Endodermal cell (in vitro differentiated cells): ENCODE measurements at places on chromosomes 5 and 9.

- DNase-seq, result no peak
Measured at GRCh38 chr5:133081036-133081435, 29.2 kb downstream of the HSPA4 start.

DNA sequence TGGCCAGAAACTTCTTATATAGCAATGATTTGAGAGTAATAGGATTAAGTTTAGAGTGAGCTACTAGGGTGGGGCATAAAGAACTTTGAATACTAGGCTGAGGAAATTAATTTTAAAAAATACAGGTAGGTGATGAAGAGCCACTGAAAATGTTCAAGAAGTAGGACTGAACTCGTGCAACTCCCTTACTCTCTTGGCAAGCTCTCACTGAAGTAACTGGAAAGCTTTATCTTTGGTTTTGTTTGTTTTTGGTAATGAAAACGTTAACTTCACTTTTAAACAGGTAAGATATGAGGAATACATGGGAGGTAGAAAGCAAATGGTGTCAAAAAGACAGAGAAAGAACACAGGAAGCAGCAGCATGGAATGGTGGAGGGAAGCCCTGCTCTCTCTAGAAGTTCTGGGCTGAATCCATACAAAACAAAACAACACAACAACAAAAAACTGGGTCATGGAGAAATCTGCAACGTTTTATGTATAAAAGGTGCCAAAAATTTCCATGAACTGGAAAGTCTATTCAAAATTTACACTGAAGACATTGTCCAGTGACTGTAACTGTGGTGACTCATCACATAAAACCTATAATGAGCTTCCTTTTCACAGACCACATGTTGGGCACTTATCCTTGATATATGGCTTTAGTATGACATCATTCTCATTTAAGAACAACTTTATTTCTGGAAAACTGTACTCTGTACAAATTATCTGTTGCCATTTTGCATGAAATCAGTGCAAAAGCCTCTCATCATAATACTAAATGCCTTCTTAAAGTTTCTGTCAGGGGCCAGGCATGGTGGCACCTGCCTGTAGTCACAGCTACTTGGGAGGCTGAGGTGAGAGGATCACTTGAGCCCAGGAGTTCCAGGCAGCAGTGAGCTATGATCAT is 91.2 kb upstream of the CHD1 start:
- no peak for DNase-seq

- DNase-seq, result peak; percentile 56
Measured at GRCh38 chr5:116771466-116772151, 197.0 kb upstream of the SEMA6A start.

DNA sequence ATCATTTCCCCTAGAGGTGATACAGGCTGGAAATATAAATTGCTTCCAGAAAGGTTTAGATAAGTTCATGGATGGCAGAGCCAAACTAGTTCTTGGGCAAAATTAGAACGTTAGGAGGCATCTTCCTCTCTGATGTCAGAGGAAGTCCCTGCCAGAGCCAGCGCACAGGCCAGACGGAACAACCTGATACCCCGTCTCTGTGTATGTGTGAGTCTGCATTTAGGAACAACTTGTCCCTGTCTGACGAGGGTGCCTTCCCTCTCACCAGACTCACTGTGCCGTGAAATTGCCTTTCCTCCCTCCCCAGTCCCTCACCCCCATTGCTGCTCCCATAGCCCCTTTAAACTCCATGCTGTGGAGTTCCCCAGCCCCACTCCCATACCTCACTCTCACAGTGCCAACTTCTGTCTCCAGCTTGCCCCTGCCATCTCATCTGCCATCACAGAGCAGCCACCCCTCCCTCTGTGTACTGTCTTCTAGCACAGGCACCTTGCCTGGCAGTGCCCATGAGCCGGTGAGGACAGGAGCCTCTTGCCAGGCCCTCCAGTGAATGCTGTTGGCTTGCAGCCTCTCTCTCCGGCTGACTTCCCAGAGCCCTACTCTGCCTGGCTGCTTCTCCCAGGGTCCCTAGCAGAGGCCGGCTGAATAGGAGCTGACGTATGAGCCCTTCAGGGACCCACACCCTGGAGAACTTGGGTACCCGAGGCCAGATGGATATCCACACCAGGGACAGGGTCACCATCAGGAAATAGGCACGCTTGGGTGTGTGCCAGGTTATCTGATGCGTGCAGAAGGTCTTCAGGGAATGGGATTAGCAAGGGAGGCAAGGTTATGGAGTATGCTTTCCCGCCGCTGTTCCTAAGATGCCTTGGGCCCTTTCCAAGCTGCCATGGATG is 26.7 kb downstream of the UNC5A start:
- DNase-seq, result no peak

DNA sequence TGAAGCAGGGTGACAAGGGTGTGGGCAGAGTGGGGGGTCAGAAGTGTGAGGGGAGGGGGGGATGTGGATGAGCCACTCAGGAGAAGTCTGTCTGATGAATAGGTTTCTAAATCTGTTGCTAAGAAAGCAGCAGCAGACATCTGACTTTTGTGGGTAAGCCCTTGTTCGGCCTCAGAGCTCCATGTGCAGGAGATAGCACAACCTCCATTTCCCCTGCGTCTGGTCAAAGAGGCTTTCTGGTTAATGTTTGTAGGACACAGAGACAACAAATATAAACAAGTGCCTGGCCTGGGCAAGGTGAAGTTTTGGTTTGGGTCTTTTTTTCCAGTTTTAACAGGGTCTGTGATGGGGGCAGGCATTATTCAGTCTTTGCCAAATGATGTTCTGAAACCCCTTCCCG is 57.0 kb upstream of the GNE start:
- DNase-seq, result no peak

GRCh38 chr5:128081111-128081851 is 2.3 kb upstream of the SLC12A2 start:
- no peak for DNase-seq

GRCh38 chr9:84755380-84755779 is 85.9 kb downstream of the NTRK2 start:
- no peak for DNase-seq

DNA sequence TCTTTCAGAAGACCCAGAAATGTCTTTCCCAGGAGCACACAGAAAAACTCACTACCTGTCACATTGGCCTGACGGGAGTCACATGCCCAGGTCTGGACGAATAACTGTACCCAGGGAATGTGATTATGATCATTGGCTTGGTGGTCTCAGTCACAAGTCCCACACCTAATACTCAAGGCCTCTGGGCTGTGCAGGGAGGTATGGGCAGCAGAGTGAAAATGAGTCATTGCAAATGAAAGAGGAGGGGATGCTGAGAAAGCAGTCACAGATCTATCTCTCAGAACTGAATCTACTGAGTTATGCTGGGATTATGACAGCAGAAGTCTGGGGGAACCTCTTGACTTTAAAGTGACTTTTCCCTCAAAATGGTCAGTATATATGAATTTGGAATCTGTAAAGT is 36.9 kb downstream of the SGCD start:
- no peak for DNase-seq

GRCh38 chr9:1794547-1795270 is 220.4 kb upstream of the SMARCA2 start:
- no peak for DNase-seq

DNA sequence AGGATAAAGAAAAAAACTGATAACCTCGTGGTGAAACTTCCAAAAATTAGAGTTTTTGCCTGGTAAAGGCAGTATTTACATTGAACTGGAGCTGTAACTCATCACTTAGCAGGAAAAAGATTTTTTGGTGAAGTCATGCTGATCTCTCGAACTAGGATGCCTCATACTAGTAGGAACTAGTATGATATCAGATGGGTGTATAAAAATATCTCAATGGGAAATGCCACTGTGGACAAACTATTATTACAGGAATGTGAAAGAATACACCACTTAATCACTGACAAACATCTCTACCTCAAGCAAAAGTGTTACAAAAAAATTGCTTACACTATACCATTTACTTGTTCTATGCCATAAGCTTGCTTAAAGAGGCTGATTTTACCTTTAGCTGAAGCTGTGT is 28.4 kb downstream of the RFX3 start:
- no peak for DNase-seq

- DNase-seq, result no peak
Measured at GRCh38 chr5:180623844-180624243, 25.6 kb downstream of the FLT4 start.
